ENCODE measurements at places on chromosomes 1 and 21.

- DNase-seq: no peak
These were observed 129.8 kb downstream of the SLC45A1 start for GRCh38 chr1:8447616-8448150.

- DNase-seq: no peak
These were observed 84.3 kb upstream of the HP1BP3 start for GRCh38 chr1:20871419-20871818.

DNA sequence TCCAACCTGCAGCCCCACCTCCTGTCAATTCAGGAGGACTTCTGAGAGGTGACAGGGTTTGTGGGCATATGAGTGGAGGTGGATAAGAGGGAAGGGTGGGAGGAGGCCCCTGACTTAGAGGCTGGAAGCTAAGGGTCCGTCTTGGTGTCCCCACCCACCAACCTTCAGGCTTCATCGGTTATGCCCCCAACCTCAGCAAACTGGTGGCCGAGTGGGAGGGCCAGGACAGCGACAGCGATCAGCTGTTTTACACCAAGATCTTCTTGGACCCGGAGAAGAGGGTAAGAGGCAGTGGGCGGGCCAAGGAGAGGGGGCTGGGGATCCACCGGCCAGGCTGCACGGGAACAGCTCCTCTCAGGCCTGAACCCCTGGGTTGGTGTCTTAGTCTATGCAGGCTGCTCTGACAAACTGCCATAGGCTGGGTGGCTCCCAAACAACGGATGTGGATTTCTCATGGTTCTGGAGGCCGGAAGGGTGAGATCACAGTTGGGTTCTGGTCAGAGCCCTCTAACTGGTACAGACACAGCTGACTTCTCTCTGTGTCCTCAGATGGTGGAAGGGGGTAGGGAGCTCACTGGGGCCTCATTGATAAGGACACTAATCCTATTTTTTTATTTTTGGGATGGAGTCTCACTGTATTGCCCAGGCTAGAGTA lies 18.1 kb downstream of the PLOD1 start:
- DNase-seq: no peak

GRCh38 chr1:21865943-21866706 lies 54.1 kb downstream of the LDLRAD2 start:
- DNase-seq: no peak

DNA sequence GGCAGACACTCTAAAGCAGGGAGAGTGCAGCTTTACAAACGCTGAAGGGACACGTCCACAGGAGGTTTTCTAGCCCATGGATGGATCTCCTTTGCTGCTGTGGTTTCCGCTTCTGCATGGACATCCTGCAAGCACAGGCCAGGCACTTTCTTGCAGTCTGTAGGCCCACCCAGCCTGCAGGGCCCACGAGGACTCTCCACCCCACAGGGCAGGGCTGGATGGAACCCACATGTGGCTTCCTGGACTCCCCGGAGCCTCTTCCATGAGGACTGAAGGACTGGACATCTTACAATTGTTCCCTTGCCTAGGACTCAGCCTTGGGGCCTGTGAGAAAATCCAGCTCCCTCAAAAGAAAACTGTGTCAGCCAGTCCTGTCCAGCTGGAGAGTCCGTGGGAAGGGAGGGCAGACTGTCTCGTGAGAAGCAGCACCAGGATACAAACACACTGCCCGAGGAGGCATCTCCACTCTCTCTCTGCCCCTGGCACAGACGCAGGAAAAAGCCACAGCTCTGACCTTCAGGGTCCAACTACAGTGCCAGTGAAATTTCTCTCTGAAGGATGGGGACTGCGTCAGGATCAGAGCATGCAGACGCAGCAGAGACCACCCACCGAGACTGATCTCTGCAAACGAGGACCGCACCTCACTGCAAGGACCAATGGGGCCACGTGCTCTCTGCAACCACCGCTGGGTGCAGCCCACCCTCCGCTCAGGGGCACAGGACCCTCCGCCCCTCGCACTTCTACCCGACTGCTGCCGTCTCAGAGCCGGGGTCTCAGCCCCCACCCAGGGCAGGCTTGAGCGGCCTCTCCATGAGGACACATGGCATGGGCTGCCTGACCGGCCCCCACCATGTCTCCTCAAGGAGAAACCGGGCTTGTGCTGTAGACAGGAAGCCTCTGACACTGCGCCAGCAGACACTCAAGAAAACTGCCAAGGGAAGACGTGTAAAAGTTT lies 130.1 kb downstream of the NPHP4 start:
- DNase-seq: no peak

- no peak for DNase-seq
These were observed 10.8 kb upstream of the TMPRSS2 start for GRCh38 chr21:41518757-41519156.

- DNase-seq: no peak
These were observed 293.6 kb downstream of the HLX start for GRCh38 chr1:221172841-221173240.

DNA sequence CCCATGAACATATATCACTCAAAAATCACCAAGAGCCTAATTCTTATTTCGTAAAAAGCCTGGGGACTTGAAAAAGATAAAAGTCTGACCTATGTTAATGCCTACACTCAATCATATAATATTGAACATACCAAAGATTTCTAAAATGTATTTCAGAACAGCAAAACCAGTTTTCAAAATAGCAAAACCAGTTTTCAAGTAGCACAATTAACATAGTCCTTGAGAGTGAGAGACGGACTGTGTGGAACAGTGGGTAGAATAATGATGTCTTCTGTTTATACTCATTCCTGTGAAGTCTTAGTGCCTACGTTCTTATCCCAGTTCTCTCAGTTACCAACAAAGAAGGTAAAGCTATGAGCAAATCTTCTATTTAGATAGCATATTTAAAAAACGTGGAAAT lies 22.3 kb upstream of the RGS2 start:
- DNase-seq: no peak
